ENCODE measurements at places on chromosomes 16 and 17.

DNA sequence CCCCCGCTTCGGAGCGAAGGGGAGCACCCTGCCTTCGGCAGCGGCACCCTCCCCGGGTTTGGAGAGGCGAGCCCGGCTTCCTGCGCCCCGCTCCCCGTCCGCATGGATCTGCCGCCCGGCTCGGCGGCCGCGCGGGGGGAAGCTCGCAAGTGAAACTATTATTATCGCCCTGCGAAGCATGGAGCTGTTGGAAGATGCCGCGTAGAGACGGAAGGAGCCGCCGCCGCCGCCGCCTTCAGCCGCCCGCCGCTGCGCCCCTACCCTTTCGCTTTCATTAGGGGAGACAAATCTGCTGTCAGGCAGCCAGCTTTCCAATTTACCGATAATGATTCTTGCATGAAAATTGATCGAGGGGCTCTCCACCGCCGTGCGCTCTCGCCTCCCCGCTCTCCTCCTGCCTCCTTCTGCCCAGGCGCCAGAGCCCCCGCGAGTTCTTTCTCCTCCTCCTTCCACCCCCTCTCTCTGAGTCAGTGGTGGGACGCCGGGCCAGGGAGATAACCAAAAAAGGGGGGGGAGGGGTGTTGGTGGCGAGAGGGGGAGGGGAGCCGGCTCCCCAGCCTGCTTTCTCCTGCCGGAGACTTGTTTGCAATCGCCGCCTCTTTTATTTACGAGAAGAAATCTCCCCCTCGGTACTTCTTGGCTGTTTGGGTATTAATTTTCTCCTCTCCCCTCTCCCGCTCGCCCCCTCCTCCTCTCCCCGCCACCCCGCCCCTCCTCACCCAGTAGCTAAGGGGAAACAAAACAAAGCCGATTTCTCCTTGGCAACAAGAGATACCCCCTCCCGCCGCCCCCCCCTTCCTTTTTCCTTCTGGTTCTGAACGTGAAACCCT, 58.0 kb upstream of the GSE1 start:
- DNase-seq: peak; percentile 59

- DNase-seq: no peak
Observed at GRCh38 chr17:30557916-30558685, 80.9 kb downstream of the GOSR1 start.

DNA sequence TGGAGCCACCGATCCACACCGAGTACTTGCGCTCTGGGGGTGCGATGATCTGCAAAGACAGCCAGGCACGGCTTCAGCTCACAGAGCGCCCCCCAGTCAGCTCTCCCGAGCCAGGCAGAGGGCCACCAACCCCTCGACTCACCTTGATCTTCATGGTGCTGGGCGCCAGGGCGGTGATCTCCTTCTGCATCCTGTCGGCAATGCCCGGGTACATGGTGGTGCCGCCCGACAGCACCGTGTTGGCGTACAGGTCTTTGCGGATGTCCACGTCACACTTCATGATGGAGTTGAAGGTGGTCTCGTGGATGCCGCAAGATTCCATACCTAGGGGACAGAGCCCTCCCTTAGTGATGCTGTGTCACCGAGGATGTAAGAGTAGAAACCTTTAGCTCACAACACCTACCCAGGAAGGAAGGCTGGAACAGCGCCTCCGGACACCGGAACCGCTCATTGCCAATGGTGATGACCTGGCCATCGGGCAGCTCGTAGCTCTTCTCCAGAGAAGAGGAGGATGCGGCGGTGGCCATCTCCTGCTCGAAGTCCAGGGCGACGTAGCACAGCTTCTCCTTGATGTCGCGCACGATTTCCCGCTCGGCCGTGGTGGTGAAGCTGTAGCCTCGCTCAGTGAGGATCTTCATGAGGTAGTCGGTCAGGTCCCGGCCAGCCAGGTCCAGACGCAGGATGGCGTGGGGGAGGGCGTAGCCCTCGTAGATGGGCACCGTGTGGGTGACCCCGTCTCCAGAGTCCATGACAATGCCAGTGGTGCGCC, 1.6 kb downstream of the ACTG1 start:
- no peak for DNase-seq

- no peak for DNase-seq
Observed at GRCh38 chr16:86914876-86915717, 336.7 kb downstream of the FOXL1 start.

DNA sequence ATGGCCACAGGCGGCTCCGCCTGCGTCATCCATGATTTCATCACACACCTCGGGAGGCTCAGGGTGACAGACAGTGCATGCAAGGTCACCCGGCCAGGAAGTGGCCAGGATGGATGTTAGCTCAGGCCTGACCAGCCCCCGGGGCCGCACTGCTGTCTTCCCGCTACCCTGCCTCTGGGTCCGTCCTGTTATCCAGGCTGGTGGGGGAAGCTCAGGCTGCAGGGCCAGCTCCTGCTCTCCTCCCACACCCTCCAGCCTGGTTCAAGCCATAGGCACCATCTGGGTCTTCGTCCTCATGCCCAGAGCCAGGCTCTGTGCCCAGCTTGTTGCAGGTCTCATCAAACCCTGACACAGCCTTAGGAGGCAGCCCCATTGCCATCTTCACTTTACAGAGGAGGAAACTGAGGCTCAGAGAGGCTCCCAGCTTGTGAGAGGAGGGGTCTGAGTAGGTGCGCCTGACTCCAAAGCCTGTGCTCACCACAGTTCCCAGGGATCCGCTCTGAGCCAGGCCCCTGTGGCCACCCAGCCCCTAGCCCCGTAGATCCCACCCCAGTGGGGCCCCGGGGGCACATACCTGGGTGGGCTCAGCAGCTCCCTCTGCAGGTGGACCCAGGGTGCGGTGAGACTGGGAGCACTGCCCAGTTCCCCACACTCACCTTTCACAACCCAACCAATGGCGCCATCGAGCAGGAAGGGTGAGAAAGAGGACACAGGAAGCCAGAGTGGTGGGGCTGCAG, 412 bp upstream of the ADGRG3 start:
- DNase-seq: peak; percentile 6

DNA sequence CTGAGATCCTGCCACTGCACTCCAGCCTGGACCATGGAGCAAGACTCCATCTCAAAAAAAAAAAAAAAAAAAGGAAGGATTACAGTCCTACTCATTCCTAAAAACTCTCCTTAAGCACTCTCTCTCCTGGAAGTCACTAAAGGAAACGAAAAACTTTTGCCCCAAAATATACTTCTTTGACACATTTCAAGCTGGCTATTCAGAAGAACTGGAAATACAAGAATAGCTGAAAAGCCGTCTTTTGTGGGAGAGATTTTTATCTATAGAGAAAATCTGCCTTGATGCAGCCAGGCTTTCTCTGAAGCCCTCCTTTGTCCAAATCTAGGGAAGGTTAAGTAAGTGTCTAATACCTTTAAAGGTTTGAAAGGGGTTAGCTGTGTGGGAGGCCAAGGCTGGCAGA, 16.9 kb upstream of the MARVELD3 start:
- no peak for DNase-seq

GRCh38 chr16:68469796-68470460, 21.6 kb upstream of the SMPD3 start:
- no peak for DNase-seq

- no peak for DNase-seq
Observed at GRCh38 chr16:50304467-50305440, 38.4 kb downstream of the ADCY7 start.

DNA sequence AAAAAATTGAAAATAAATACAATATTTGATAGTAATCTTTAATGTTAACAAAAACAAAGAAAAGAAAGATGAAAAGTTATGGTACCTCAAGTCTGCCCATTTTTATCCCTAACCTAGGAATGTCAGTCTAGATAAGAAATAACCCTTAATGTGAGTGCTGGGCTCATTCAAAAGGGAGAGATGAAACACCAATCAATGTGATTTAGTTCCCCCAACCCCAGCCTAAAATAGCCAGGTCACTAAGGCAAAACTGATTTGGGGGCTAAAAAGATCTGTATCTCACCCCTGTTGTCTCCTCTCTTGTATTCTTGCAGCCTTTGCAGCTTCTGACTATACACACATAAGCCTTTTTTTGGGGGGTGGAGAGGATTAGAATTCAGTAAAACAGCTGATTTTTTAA, 3.2 kb upstream of the IGF2BP1 start:
- DNase-seq: no peak

GRCh38 chr17:36142235-36142634, 34.2 kb downstream of the TBC1D3B start:
- no peak for DNase-seq

DNA sequence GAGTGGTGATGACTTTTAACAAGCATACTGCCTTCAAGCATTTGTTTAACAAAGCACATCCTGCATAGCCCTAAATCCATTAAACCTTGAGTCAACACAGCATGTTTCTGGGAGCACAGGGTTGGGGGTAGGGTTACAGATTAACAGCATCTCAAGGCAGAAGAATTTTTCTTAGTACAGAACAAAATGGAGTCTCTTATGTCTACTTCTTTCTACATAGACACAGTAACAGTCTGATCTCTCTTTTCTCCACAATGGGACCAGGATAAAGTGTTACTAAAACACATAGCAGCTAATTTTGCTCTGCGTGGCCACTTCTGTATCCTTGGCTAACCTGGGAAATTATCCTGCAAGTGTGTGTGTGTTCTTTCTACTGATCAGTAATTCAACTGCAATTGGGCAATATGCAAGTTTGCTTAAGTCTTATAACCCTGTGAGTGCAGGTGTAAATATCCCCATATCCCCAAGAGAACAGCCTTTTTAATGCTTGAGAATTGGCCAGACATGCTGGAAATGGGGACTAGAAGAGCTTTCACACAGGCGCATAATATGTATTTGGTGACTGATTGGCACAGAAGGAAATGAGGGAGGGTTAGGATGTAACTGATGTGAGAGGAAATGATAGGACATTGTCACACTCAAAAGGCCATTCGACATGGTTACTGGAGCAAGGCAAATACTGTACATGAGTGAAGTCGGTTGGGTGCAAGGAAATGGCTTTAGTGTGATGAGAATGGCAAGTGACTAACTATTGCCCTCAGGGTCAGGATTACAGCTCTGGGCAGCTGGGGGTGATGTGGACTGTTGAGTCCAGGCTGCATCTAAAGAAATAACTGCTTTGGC, 10.8 kb upstream of the ANKS4B start:
- DNase-seq: no peak

DNA sequence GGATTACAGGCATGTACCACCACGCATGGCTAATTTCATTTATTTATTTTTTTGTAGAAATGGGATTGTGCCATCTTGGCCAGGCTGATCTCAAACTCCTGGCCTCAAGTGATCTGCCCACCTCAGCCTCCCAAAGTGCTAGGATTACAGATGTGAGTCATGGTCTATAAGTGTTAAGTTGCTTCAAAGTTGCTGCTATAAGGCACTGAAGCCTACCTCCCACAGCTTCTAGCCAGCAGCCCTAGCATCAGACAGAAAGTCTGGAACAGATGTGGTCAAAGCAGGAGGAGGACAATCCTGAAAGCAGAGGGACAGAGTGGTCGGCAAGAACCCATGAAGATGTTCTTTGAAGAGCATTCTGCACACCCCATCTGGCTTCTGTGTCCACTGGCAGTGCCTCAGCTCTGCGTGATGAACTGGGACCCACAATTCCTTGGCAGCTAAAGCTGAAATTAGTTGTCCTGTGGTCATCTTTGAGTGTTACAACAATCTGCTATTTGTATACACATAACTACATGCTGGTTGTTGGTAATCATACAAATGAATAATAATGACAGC, 11.2 kb downstream of the MAP3K14 start:
- peak; percentile 88 for DNase-seq

DNA sequence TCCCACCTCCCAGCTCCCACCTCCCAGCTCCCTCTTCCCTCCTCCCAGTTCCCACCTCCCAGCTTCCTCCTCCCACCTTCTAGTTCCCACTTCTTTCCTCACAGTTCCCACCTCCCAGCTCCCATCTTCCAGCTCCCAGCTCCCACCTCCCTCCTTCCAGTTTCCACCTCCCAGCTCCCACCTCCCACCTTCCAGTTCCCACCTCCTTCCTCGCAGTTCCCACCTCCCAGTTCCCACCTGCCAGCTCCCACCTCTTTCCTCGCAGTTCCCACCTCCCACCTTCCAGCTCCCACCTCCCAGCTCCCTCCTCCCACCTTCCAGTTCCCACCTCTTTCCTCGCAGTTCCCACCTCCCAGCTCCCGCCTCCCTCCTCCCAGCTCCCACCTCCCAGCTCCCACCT, 10.4 kb upstream of the MC1R start:
- no peak for DNase-seq

GRCh38 chr17:37405955-37406634, 541 bp downstream of the ACACA start:
- DNase-seq: no peak

GRCh38 chr16:22375117-22375962, 921 bp upstream of the CDR2 start:
- no peak for DNase-seq

- DNase-seq: no peak
Observed at GRCh38 chr17:27290916-27291598, 2.9 kb upstream of the WSB1 start.

- DNase-seq: no peak
Observed at GRCh38 chr17:82408288-82408937, 9.7 kb upstream of the HEXD start.

DNA sequence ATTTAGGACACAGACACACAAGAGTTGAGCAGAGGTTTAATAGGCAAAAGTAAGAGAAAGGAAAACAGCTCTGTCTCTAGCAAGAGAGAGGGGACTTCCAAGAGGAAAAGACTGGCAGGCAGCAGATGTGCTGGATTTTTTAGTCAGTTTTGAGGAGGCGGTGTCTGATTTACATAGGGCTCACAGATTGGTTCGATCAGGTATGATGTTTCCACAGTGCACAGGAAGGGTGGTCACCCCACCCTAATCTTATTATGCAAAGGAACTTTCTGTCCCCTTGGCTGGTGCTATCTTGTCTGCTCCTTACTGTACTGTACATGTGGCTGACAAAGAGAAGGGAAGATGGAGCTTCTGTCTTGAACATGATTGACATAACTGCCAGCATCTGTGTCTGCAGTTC, 25.3 kb downstream of the BFAR start:
- peak; percentile 6 for DNase-seq

- DNase-seq: no peak
Observed at GRCh38 chr16:66489385-66489784, 60.5 kb downstream of the TK2 start.

DNA sequence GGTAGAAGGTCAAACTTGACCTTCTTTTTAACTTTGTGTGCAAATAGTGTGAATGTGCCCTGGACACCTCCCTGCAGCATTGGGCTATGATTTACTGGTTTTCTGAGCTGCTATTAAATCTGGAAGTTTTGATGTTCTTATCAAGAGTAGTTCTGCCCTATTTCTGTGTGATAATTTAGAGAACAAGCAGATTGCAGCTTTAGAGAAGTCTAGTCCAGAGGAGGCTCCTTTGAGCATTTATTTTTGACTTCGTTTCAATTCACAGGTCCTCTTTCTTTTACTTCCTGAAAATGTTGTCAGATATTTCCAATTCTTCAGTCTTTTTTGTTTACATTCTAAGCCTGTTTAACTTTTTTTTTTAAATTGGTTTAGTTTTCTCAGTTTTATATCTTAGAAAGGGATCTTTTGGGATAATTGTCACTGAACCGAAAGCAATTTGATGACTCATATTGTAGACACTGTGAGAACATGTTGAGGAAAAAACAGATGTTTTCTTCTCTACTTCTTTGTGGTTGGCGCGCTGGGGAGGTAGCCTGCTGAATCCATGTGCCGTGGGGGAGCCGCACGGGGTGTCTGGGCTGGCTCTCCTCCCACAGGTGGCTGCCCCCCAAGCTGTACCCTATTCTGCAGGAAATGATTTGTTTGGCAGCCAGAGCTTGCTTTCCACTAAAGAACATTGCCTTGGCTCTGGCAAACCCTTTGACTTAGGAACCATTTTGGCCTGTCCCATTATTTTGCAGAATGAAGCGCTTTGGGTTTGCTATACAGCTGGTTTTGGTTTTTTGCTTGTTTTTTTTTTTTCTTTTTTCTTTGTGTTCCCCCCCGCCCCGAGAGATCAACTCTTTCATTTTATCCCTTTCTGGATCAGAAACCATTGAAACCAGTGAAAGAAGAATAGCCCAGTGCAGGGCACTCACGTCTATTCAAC, 53.4 kb downstream of the MFSD11 start:
- DNase-seq: peak; percentile 50
